ENCODE measurements at places on chromosomes 3 and 15.

DNA sequence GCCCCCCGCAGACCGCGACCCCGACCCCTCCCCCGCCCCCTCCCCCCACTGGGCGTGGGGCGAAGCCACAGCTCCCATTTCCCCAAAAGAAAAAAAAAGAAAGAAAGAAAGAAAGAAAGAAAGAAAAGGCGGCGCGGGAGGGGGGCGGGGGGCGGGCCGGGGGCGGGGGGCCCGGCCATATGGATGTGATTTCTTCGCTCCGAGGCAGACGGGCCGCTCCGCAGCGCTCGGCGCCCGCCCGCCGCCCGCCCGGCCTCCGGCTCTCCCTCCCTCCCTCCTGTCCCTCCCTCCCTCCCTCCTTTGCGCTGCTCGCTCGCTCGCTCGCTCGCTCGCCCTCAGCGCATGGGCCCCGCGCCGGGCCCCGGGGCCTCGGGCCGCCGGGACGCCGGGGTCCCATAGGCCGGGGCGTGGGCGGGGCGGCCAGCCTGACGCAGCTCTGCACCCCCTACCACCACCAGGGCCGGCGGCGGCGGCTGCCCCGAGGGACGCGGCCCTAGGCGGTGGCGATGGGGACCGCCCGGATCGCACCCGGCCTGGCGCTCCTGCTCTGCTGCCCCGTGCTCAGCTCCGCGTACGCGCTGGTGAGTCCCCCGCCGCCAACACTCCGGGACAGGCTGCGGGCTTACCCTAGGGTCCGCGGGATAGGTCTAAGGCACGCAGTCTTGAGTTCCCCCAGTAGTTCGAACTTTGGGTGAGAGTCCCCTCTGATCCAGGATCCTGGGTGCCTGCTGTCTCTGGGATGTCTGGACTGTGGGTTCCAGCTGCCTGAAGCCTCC, 5.7 kb downstream of the PTH1R start:
- no peak for DNase-seq

GRCh38 chr3:83235180-83235814, 1473.9 kb upstream of the GBE1 start:
- DNase-seq, result no peak

DNA sequence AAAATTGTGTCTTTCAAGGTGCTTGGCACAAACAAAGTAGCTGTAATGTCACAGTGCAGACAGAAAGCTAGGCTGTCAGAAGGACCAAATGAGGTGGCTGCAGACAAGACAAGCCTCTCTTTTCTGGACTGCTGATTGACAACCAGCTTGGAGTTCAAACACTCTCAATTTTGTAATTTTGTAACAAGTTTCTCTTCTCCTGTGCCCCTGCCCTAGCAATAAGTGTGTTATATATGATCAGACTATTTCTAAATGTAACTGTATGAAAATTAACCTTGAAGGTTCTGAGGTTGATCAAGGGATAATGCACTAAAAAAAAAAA, 172.0 kb downstream of the P3H2 start:
- DNase-seq, result no peak

- no peak for DNase-seq
These were observed 15.1 kb downstream of the CLDN1 start for GRCh38 chr3:190307164-190307545.

DNA sequence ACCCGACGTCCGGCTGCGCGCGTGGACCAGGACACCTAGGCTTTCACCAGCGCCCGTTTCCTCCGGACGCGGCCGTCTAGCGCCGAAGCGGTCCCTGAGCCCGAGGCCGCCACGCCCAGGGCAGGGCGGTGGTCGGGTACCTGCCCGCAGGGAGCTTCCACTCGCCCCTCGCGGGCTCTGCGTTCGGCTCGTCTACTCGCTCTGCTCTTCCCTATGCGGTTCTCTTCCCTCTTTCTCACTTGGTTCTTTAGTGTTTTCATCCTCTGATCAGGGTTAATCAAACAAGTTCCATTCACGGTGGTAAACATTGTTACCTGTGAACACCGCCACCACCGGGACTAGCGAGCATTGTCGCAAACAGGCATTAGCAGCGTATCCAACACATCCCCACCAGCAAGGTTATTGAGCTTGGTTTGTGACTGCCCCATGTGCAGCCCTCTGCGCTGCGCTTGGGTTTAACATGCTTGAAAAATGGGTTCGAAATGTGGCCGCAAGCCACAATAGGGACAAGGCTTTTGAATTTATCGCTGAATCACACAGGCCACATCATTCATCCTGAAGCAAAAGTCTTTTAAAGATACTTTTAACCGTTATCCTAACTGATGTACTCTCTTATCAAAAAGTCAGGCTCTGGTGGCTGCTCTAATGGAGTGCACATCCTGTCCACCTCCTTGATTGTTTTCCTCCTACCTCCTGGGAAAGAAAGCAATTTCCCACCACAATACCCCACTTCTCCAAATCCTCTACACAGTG, 843 bp upstream of the CD47 start:
- no peak for DNase-seq

DNA sequence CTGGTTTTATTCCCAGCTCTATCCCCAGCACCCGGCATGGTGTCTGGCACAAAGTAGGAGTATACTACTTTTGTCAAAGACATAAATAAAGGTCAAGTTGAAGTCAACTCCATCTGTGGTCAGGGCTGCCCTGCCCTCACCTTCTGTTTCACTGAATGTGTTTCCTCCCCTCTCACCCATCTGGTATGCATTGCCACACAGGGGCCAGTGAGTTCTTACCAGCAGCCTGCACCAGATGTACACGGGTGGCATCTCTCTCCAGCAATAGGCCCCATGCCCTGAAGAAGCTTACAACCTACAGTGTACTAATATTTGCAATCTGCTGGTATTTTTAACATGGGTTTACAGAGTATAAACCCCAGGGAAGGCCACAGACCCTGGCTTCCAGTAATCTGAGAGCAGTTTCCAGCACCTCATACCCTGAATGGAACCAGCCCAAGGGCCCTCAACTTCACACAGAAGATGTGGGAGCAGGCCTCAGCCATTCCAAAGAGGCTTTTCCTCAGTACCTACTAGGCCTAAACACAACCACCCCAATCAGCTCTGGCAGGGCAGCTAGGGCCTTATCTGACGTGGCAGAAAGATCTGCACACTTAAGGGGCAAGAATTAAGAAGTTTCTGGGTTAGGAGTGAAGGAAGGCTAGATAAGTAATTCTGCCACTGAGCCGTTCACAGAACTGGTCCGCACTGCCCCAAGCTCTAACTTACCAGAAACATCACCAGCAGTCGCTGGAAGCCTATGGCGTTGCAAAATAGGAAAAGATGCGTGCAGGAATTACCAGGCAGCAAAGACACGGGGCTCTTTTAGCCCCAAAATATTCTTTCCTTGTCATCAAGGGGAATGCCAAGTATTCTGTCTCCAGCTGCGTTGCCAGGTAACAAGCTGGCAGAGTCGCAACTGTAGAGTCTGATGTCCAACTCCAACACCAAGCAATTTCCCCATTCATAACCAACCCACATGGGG, 2.1 kb downstream of the IDH2 start:
- no peak for DNase-seq
